ENCODE measurements at places on chromosomes 6 and 20.

- DNase-seq: no peak
These were observed 91.3 kb downstream of the FILIP1 start for GRCh38 chr6:75402296-75402695.

GRCh38 chr6:37399795-37400490 lies 33.1 kb upstream of the CMTR1 start:
- DNase-seq: no peak

- DNase-seq: no peak
These were observed 318.0 kb downstream of the BMP2 start for GRCh38 chr20:7085467-7085866.

DNA sequence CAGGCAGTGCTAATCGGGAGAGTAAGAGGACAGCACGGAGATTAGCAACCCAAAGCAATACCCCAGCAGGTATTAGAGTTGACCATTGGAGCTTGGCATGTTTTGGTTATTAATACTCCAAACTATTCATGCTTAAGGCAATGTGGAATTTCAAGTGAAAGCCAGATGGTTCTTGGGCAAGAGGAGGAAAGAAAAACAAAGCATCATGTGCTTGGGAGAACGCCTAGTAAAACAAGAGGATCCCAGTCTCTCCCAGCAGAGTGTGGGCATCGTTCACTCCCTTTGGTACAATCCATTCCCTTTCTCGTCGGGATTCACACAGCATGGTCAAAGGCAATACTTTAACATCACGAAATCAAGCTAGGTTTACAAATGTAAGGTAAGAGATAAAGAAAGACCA lies 349.8 kb downstream of the PRKN start:
- DNase-seq: no peak

- no peak for DNase-seq
These were observed 71.2 kb downstream of the PDE7B start for GRCh38 chr6:135922746-135923145.

GRCh38 chr6:8435845-8436168 lies 462 bp upstream of the SLC35B3 start:
- DNase-seq: no peak

DNA sequence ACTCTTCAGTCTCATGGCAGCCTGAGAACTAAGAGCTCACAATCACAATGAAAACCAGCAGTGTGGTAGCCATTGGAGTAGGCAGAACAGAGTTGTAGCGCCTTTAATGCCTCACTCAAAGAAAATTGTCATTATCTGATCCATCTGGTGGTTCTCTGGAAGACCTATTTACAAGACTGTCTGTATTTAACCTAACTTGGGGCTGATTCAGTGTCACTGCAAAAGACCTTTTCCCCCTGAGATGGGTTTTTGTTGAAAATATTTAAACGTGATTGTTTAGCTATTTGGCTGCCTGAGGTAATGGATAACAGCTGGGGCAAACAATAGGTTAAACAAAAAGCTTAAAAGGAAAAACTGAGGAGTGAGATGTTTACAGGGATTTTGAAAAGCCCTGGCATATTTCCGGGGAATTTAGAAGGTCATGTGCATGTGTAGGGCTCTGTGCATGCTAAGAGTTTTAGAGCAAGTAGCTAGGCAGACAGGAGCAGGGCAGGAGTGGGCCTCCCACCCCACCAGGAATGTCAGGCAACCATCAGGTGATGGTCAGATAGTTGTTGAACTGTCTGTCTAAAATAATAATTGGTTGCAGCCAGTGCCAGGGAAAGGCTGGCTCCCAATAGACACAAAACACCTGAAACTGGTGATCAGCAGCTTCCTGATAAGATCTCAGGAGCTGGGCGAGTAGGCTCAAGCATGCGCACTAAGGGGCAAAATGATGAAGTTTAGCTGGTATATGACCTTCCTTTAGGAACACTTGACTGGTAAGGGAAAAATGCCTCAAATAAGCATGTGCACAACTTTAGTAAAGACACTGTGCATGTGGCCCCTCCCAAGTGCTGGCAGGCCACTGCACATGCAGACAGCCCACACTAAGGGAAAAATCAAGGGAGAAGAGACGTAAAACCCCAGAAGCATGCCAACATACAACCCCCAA lies 70.8 kb upstream of the AKIRIN2 start:
- no peak for DNase-seq

DNA sequence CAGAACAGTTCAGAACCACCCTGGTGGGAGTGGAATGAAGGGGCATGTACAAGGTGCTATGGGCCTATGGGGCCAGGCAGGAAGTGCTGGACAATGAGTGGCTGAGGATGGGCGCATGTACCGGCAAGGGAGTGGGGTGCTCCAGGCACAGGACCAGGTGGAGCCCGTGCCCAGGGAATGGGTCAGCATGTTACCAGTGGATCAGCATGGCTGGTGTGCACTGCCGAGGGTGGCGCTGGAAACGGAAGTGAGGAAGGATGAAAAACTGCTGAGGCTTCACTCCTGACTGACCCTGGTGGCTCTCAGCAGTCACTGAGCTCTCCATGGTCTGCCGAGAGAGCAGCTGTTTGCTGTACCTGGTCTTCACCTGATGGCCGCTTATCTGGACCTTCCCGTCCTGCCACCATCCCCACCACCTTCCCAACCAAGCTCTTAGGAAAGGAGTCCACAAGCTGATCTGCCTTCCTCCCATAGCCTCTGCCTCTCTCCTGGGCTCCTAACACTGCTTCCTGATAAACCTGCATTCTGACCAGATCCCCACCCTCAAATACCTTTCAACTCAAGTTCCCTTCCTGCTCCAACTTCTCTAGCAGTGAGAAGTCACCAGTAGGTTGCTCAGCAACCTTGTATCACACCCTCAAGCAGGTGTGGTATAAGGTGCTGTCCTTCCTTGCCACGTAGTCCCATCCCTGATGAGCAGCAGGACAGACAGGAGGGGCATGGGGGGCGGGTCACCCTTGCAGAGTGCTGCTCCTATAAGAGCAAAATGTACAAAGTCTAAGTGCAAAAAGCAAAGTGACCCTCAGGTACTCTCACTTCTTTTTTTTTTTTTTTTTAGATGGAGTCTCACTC lies 7.1 kb downstream of the UQCC2 start:
- no peak for DNase-seq

- DNase-seq: no peak
These were observed 67.7 kb downstream of the SLC16A10 start for GRCh38 chr6:111154981-111155380.

DNA sequence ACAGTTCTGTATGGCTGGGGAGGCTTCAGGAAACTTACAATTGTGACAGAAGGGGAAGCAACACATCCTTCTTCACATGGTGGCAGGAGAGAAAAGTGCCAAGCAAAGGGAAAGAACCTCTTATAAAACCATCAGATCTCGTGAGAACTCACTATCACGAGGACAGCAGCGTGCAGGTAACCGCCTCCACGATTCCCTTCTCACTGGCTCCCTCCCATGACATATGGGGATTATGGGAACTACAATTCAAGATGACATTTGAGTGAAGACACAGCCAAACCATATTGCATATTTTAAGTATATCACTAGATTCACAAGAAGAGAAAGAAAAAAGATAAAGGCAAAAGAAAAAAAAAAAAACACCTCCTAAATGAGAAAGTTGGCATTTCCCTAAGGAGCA lies 431.9 kb upstream of the RGS17 start:
- no peak for DNase-seq

GRCh38 chr6:161498359-161498758 lies 224.5 kb upstream of the AGPAT4 start:
- no peak for DNase-seq

DNA sequence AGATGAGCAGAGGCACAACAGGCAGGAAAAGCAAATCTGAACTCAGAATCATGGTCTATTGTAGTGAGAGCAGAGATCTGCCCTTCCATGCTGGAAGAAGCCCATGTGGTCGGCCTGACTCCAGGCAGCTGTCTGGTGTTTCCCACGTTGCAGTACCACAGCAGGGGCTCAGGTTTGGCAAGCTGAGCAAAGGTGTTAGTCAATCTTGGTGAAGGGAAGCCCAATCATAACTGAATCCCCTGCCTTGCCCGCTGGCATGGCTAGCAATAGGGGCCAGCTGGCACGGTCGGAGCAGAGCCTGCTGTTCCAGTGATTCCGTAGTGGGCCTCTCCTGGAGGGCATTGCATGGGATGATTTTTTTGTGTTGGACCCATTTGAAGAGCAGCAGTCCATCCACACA lies 17.8 kb upstream of the CCR6 start:
- DNase-seq: no peak

DNA sequence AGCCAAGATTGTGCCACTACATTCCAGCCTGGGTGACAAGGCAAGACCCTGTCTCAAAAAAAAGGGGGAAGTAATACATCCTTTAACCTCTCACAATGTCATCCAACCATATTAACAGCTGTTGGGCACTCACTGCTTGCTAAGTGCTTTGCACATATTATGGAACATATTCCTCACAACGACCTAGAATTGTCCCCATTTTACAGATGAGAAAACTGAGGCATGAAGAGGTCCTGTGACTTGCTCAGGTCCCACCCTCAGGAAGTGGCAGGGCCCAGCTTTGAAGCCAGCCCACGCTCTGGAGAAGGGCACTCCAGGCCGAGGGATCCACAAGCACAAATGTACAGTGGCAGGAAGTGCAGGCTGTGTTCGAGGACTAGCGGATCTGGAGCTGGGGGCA lies 33.3 kb downstream of the BPIFB1 start:
- DNase-seq: no peak

DNA sequence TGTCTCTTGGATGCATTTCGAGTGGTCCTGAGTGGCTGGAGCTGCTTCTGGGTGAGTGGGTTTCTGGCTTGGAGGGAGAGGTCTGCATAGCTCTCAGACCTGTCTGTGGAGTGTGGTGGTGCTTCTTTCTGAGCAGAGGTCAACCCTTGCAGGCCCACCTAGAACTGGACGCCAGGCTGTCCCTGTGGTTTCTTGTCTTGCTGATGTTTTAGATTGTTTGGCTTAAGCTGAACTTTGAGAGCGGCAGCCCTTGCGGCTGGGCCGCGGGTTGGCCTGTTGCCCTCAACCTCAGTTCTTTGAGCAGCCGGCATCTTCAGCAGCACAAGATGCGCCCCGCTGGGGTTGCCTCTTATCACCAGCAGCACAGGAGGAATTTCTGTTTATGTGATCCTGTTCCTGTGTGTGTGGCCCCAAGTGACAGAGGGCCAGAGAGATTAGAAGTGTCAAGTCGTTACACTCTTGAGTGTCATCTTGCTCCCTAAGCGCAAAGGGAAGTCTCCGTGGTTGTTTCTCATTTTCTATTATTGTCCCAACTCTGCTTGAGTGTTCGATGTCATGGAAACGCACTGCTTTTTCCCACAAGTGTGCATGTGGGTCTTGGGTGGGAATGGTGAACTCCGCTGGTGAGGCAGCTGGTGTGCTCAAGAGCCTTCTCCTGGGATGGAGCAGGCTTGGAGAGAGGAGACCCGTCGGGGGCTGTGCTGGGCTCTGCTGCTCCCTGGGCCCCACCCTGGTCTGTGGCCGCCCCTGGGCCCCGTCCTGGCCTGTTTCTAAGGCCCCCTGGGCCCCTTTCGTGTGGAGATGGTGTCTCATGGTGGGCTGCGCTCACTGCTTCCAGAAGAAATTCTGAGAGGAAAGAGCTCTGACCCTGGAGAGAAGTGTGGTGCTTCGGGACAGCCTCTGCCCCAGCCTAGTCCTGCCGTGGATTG lies 20.1 kb upstream of the SLC22A1 start:
- DNase-seq: no peak

DNA sequence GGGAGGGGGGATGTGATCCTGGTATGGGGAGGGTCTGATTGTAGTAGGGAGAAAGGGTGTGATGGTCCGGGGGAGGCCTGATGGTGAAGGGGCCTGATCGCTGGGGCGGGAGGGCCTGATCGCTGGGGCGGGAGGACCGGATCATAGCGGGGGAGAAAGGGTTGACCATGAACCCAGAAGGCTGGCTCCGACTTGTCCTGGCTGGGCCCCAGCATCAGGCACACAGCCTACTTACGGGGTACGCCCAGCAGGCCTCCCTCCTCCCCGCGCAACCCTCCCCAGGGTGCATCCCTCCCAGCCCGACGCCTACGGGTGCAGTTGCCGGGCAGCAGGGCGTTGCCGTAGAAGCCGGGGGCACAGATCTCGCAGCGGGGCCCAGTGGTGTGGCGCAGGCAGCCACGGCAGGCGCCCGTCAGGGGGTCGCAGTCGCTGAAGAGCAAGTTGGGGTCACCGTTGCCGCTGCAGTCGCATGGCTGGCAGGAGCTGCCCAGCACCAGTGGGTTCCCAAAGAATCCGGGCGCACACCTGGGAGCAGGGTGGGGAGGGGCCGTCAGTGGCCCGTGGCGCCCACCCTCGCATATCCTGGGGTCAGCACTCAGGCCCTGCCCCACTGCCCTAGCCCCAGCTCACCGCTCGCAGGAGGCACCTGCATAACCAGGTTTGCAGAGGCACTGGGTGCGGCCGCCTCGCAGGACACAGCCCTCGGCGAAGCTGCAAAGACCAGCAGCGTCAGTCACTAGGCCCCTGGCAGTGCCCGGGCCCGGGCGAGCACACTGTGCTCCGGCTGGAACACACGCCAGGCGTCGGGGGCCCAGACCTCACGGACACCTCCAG lies 20.6 kb downstream of the ADRM1 start:
- DNase-seq: no peak

DNA sequence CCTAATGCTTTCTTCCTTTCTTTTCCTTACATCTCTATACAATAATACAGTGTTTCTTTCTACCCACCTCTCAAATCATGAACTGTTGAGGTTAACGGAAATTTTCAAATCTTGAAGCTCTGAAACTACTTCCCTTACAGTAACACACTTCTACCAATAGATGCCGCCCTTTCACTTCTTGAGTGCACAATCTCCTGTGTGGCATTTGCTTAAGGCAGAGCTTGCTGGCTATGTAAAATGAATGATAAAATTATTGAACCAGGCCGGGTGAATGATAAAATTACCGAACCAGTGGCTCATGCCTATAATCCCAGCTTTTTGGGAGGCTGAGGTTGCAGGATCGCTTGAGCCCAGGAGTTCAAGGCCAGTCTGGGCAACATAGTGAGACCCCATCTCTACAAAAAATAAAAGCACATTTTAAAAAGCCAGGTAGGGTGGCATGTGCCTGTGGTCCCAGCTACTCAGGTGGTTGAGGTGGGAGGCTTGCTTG lies 56.8 kb downstream of the KCNS1 start:
- DNase-seq: no peak

DNA sequence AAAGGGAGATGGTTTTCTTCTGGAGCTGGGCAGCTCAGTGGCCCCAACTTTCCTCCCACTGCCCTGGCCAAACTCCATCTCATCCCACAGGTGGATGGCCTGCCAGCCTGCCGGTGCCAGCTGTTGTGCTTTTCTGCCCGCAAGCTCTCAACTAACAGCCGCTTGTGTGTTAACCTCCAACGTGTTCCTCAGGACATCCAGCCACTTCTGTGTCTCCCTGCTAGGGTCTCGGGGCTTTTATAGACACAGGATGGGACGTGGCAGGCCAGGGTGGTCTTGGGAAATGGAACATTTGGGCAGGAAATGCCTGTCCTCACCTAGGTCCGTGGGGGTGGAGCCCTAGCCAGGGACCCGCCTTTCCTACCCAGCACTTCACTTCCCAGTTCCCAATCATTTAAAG lies 171.1 kb upstream of the RGS17 start:
- no peak for DNase-seq

GRCh38 chr20:33660035-33660684 lies 2.0 kb upstream of the C20orf144 start:
- no peak for DNase-seq

- no peak for DNase-seq
These were observed 66.3 kb downstream of the RBM38 start for GRCh38 chr20:57457243-57458095.

Measured in stimulated activated CD8-positive, alpha-beta memory T cell treated with anti-CD3 and anti-CD28 coated beads, Interleukin-15, amount 100 ng/mL, for 24 hours (primary cell).